ENCODE measurements at places on chromosomes 12 and 14. TPM values are rescaled to one million over a fixed set of nuclear protein-coding genes. Genes with fewer than 3 reads are reported as not detected.

GRCh38 chr12:29309320-29309902 lies 71.6 kb downstream of the ERGIC2 start:
- no peak for DNase-seq

SYCP3 gene
- total RNA-seq: 0.09 TPM

KLRC2 gene
- total RNA-seq: not detected

KERA gene
- not detected for total RNA-seq

DNA sequence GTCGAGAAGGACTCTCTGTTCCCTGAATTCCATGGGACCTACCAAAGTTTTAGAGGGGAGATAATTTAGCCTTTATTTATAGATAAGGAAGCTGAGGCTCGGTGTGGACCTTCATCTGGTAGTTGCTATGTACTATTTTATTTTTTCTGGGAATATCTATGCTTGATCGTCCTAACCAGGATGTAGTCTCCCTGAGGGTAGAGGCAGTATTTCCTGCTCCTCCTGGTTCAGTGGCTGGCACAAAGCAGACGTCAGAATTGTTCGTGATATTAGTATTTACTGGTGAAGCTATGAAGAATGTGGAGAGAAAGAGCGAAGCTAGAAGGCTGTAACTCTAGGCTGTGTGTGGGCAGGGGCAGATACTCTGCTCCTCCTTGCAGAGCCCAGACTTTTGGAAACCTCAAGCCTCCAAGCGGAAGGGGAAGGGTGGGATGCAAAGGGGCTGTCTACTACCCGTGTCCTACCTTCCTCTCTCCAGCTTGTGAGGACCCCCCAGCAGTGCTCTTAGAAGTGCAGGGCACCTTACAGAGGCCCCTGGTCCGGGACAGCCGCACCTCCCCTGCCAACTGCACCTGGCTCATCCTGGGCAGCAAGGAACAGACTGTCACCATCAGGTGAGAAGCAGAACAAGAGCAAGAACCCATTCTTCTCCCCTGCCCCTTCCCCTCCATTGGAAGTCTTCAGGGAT lies 1.4 kb downstream of the LRP10 start:
- DNase-seq: no peak

MUCL1 gene
- total RNA-seq: not detected

VRTN gene
- total RNA-seq: 108 TPM

- DNase-seq: no peak
Measured at GRCh38 chr14:42200957-42201356, 594.3 kb downstream of the LRFN5 start.

OLR1 gene
- total RNA-seq: 0.22 TPM

GRCh38 chr14:49052521-49052920 lies 533.7 kb downstream of the RPS29 start:
- no peak for DNase-seq

NID2 gene
- total RNA-seq: 2.9 TPM

DNA sequence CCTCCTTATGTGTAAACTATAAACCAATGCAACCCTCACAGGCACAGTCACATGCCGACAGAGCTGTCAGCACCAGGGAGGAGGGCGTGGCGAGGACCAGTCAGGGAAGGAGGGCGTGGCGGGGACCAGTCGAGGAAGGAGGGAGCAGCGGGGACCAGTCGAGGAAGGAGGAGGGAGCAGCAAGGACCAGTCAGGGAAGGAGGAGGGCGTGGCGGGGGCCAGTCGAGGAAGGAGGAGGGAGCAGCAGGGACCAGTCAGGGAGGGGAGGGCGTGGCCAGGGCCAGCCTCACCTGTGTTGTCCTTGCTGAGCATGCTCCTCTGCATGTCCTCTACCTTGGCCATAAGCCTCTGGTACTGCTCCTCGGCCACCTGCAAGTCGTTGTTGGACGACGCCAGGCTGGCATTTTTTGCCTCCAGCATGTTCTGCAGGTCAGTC lies 24.2 kb downstream of the GOLGA3 start:
- DNase-seq: peak; percentile 87

DNA sequence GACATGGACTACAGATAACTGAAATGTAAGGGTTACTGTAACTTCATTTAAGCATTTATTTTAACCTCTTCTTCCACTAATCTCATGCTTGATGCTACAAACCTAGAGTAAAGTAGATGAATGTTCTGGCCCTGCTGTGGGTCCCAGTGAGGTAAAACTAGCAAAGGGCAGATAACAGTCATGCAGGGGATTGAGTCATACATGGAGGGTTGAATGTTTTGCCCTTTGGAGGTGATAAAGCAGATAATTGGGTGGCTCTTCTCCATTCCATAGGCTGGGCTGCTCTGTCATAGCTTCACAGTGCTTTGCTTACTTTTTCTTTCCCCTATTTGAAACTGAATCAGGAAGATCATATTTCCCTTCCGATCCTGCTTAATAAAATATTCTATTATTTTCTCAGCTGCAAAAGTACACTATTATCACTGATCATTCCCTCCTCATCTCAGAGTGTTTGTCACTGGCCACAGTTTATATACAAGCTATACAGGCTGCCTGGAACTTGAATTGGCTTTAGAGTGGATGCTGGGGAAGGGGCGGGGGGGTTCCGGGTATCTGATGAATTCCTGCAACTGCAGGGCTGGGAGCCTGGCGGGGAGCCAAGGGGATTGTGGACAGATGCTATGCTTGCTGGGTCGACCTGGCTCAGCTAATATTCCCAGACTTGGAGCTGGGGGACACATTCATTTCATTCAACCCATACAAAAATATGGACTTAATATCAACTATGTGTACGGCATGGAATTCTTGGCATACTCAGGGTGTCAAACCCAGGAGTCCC lies 235.1 kb downstream of the NRXN3 start:
- no peak for DNase-seq

SIX6 gene
- not detected for total RNA-seq

HCAR1 gene
- not detected for total RNA-seq

- DNase-seq: peak; percentile 89
Measured at GRCh38 chr12:2691345-2692071, 103.3 kb upstream of the FKBP4 start.

DNA sequence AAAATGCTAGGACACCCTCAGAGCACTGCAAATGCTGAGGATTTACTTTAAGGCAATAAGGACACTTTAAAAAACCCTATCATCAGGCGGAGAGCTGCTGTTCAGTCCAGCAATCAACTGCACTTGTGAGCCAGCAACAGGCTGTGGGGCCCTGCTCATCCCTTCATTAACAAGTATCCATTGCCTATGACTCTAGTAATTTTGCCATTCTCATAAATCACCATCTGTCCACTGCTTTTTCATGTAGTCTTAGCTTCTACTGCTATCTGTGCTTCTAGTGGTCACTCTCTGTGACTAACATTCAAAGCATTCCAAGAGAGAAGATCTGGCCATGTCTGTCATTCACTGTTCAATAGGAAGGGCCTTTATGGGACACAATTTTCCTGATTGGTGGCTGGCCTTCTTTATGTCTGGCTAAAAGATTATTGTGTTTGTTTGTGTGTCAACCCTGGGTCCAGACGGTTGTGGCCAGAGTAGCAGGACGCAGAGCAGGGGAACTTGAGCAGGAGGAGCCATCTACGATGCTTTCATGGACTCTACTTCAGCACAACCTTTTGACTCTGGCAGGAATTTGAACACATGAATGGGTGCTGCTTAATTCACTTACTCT lies 3.6 kb upstream of the KRAS start:
- no peak for DNase-seq

TAC3 gene
- total RNA-seq: 5.4 TPM

DNA sequence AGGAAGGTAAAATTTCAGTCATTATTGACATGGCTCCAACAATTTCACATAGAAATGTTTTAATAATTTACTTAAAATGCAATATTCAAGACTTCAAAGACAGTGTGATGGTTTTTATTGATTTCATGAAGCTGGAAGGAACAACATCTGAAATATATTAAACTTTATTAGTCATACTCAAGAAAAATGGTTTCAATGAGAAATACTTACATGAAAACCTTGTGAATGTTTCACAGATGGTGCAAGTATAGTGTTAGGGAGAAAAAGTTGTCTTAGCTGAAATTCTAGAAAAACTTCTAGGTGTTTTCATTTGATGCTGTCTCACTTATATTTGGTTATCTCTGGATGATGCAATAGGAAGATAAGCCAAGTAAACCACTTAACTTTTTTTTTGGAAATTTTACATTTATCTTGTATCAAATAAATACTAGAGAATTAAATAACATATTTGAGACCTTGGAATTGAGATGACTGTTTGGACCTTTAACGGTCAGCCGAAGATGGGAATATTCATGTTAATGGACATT lies 65.5 kb downstream of the PELI2 start:
- DNase-seq: no peak

DNA sequence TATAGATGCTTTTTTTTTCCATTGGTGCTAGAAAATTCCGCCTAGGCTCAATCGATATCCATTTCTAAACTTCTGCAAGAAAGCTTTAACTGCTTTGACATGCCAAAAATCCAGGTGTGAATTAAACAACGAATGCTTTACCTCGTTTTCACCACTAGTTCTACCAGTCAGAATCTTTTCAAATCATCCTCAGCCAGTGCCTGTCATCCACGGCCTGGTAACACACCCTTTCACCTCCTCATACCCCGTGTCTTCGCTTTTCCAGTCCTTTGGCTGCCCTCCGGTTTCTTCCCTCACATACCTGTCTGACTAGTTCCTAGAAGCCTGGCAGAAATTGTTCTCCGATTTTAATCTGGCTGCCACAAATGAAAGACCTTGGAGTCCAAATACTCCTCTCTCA lies 1.4 kb upstream of the PHC1 start:
- peak; percentile 84 for DNase-seq

GRCh38 chr12:10540776-10541205 lies 35.1 kb downstream of the EIF2S3B start:
- no peak for DNase-seq

DNA sequence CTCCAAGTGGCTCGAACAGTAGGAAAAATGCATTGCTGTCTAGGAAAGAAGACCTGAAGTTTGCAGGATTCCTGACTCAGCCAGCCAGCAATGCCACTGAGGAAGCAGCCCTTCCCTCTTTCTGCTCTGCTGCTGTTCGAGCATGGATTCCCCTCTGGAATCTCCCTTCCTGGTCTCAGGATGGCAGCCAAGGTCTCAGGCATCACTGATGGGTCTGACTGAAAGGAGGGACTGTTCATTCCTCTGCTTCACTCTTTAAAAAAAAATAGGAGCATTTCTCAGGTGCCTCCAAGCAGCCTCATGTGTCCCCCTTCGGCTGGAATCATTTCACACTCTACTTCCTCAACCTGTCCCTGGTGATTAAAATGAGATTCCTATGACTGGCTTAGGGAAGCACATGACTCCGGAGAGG lies 62.4 kb downstream of the SLC15A4 start:
- no peak for DNase-seq

HOXC9 gene
- not detected for total RNA-seq

DNA sequence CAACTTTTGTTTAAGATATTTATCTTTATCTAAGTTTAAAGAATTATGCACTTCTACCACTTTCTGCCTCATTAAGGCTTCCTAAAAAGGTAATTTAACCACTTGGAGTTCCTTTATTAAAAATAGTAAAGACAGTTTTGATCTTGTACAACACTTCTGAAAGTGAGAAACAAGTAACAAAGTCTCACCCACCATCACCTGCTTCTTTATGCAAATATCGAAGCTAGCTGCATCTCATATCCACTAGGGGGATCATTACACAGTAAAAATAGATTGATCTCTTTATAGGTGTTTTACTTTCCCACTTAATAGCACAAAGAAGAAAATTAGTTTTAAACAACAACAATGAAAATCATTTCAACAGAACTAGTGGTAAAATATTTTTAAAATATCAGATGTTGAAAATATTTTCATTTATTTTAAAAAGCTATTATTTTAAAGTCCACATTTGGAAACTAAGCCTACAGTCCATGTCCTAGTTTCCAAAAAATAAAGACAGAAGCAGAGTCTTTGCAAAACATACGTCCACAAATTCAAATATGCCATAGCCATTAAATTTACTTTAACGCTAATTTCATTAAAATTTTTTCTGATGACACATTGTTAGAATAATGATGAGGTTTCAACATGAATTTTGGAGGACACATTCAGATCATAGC lies 160.0 kb upstream of the SOX5 start:
- no peak for DNase-seq

NYNRIN gene
- 28.8 TPM for total RNA-seq

GRCh38 chr14:75996488-75996887 lies 10.9 kb downstream of the IFT43 start:
- no peak for DNase-seq

DNA sequence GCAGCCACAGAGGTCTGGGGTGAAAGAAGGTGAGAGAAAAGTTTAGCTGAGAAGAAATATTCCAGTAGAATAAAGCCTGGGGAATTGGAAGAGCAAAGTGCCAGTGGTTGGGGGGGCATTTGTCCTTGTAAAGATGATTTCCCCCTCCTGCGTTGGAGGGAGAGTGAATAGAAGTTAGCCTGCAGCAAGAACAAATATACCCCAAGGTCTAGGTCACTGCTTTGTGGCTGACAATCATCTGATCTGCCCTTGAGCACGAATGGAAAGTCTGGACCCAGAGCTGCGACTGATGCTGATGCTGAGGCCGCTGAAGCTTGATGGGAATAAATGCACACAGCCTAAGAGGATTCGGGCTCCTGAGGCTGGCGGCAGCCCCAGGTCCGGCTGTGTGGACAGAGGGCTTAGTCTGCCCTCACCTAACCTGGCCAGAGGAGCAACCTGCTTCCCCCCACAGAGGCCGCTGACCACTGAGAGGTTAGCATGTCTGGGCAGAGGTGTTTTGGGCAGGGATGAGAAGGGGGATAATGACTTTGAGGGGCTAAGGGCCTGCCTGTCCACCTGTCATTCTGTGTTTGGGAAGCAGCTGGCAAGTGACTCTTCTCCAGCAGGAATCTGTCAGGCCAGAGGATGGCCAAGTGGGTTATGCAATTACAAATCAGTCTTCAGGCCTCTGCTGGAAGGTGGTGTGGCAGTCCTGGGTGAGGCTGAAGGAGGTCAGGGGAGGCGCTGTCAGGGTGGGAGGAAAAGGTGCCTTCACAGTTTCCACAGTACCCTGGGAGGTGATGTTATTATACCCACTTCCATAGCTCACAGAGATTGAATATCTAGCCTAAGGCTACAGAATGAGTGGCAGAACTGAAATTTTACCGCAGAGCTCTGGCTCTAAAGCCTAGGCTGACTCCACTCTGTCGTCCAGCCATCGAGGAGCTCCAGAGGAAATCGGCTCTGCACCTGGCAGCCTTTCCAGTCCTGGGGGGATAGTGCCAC lies 11.7 kb downstream of the TUBA1C start:
- peak; percentile 59 for DNase-seq

CMKLR1 gene
- total RNA-seq: not detected

GRCh38 chr14:93029911-93030508 lies 85.7 kb downstream of the ITPK1 start:
- no peak for DNase-seq

DNA sequence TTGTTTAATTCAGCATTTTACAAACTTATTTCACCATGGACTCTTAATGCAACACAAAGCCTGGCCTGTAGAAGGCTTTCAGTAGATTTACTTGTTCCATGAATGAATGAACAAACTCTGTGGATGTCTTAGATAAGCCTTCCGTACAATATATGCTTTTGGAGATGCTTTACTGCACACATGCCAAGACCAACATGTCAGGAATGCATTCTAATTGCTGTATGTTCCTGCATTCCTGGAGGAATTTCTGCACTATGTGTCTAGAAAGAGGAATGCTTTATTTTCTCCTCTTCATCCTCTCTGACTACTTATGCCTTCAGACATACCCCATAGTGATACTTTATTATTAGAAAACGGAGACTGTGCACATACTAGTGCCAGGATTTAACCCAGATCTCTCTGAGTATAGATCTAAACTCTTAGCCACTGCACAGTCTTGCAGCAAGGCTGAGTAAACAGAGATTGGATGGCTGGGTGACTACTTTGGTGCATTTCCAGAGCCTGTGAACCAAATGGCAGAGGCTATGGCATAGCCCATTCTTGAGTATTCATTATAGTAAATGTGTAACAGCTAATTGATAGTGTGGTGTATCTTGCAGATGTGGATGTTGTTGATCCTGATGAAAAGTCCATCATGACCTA lies 108.2 kb downstream of the SYNE2 start:
- no peak for DNase-seq
